ENCODE measurements at places on chromosomes 13 and 19. TPM values are rescaled to one million over a fixed set of nuclear protein-coding genes. Genes with fewer than 3 reads are reported as not detected.
A peak's percentile ranks its signal among the peaks of the same experiment; 100 is the strongest.

ZFP82 gene
- total RNA-seq, result 4.8 TPM

ZNF626 gene
- total RNA-seq, result 5.9 TPM

CCDC70 gene
- total RNA-seq, result not detected

STARD13 gene
- total RNA-seq, result 36.4 TPM

CRLF1 gene
- total RNA-seq, result 20.6 TPM

CYP2A6 gene
- 0.27 TPM for total RNA-seq

RFPL4AL1 gene
- total RNA-seq, result not detected

HMGB1 gene
- 163 TPM for total RNA-seq

GRCh38 chr13:49330546-49330864 is 82.8 kb downstream of the CDADC1 start:
- DNase-seq, result no peak

- DNase-seq, result no peak
These were observed 185.8 kb upstream of the TSHZ3 start for GRCh38 chr19:31534786-31535657.

DNA sequence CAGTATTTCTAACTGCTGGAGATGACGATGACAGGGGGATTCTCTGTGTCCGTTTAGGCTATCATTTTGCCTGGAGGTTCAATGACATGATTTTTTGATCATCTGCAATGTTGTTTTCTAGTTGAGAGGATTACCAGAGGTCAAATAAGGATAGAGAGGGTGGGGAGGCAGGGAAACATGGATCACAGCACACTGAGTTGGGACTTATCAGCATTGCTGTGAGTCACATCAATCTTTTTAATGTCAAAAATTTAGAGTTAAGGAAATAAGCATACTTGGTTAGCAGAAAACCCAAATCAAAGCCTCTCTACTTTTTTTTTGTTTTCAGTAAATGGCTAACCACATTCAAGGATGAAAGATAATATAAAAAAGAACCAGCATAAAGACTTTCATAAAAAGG is 43.0 kb upstream of the CSNK1A1L start:
- no peak for DNase-seq

GRCh38 chr13:42106998-42107397 is 58.5 kb downstream of the DGKH start:
- DNase-seq, result no peak

DNA sequence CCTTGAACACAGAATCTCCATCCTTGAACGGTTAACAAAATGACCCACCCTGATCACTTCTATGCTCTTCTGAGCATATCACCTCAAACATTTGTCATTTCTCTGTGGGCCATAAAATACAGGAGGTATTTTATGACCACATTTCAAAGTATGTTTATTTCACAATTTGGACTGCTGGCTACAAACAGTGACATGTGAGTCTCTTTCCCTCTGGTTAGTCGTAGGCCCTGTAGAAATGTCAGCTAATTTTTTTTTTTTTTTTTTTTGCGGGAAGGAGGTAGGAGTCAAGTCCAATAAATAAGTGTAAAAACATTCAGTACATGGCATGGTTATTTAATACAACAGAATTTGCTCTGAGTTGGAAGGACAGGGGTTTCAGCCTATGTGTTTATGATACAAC is 70.7 kb downstream of the FOXO1 start:
- DNase-seq, result no peak

DNA sequence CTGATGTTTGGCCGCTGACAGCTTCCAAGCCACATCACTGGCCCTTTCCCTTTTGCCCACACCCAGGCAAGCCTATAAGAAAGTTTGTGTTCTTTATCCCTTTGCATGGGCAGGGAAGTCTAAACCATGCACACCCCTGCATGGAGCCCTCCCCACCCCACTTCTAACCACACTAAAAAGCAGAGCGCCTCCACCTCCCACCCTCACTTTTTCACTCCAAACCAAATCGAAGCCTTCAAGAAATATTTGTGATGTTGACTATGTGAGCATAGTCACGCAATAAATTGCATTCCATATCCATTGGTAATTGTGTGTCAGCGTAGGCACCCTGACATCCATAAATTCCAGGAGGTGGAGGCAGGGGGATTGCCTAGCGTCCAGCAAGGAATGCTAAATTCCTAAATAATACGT is 104.4 kb upstream of the LSM14A start:
- DNase-seq, result no peak

DNA sequence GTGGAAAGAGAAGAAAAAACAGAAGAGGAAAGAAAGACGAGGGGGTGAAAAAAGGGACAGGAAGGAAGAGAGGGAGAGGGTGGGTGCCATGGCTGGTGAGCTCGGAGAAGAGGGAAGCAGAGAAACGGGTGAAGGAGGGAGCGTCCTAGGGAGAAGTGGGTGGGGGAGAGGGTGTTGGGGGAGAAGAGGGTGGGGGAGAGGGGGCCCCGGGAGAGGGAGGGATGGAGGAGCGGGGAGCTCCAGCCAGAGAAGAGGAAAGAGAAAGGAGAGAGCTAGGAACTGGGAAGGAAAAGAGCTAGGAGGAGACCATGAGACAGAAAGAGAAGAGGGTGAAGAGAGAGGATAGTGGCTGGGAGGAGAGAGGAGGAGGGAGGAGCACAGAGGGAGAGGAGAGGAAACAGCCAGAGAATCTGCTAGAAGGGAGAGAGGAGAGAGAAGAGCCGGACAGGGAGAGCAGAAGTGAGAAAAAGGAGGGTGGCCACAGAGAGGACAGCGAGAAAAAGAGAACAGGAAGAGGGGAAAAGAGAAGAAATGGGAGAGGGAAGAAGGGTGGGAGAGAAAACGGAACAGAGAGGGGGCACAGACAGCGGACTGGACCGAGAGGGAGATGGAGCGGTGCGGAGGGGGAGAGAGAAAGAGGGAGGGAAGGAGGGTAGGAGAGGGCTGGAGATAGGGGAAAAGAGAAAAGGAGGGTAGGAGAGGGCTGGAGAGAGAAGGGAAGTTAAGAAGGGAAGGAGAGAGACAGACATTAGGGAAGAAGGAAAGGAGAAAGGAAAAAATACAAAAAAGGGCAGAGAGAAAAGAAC is 11.9 kb upstream of the GARIN5A start:
- DNase-seq, result peak; percentile 39

- DNase-seq, result no peak
These were observed 34.9 kb downstream of the LRCH1 start for GRCh38 chr13:46587807-46588418.

DNA sequence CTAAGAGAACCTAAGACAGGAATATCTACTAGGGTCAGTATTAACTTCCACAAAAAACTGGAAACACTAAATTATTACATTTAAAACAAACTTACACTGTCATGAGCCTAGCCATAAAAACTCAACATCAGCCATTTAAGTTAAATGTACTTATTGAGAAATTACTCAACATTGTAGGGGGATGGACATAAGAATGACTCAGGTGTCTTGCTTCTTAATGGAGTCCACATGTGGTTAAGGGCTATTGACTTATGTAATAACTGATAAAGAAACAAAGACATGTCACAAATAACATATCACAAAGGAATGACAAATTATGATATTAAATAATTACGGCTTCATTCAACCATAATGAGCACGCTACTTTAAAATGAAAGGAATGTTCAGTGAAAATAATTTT is 36.2 kb downstream of the CLDN10 start:
- no peak for DNase-seq

DNA sequence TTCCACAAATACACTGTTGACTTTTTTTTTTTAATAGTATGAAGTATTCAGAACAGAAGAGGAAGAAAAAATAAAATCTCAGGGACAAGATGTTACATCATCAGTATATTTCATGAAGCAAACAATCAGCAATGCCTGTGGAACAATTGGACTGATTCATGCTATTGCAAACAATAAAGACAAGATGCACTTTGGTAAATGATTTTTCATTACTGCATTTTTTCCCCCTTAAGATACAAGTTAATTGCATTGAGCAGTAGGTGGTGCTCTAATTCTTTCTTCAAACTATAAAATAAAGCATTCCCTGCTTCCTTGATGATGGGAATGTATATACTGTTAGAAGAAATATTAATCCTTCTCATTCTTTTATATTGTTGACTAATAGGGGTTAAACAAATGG is 17.1 kb downstream of the UCHL3 start:
- no peak for DNase-seq

DNA sequence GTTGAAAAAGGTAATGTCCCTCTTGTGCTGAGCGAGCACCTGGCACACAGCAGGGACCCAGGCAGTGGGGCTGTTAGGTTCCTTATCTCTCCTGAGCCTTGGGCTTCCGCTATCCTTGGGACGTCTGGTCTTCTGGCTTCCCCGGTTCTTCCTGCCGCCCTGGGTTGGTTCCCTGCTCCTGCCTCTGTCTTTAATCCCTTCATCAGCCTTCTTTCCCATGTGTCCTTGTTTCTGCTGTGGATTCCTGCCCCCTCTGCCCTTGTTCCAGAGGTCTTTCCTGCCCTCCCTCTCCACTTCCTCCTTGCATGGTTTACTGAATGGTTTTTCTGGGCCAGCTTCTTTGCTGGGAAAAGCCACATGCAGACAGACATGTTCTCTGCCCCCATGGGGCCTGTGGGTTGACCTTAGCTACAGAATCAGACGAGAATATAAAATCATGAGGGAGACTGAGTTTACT is 2.6 kb downstream of the EPN1 start:
- DNase-seq, result no peak

DNA sequence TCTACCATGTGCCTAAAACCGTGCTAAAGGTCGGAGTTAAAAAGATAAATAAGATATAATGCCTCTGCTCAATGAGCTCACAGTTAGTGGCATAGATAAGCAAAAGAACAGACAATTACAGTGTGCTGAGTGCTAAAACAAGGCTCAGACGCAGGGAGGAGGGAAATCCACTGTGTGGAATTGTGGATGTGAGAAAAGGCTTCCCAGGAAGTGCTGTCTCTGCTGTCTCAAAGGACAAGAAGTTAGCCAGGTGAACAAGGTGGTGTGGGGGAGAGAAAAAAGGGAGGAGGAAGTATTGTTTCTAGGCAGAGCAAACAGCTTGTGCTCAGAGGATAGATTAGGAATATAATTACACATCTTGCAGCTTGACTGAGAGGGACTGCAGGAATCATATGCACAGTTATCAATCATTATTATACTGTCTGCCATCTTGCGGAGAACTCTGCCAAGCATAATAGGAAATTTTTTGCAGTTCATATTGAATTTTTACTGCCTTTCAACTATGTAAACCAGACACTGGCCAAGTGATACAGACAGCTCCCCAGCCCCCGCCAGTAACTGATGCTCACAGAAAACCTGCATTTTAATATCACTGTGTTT is 9.3 kb downstream of the C13orf42 start:
- no peak for DNase-seq

DNA sequence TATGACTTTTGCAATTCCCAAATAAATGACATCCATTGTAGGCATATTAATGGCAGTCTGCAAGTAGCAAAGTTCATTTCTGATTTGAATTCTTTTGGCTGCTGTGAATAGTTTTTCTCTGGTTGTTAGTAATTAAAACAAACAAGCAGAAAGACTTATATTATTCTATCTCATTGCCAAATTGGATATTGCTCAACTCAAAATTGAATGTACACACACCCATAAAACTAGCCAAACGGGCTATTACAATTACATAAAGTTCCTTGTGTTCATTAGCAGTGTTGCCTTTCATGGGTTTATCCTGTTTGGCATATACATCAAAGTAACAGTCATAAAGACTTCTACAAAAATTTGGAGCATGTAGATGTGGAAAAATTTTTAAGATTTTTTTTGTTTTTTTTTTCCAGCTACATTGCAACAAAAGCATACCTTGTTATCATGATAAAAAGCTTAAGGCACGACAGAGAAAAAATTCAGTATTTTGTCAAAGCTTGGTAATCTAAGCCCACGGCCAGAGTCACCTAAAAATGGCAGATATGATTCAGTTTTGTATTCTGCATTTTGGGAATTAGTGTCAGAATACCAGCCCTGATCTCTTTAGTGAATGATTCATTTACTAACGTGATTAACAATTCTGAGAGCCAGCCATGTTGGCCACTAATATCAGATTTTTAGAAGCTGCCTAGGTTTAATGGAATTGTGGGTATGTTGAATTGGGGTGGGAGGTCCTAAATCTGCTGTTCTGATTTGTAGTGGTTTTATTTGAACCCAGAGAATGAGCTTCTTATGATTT is 108.4 kb downstream of the KLF5 start:
- DNase-seq, result no peak

All from Right ventricle myocardium superior (tissue), 1 donor.